Neuronal stem cell (in vitro differentiated cells): ENCODE measurements at places on chromosomes 1 and 21.

GRCh38 chr1:43549921-43550597 lies 19.4 kb downstream of the PTPRF start:
- DNase-seq = peak; percentile 56

DNA sequence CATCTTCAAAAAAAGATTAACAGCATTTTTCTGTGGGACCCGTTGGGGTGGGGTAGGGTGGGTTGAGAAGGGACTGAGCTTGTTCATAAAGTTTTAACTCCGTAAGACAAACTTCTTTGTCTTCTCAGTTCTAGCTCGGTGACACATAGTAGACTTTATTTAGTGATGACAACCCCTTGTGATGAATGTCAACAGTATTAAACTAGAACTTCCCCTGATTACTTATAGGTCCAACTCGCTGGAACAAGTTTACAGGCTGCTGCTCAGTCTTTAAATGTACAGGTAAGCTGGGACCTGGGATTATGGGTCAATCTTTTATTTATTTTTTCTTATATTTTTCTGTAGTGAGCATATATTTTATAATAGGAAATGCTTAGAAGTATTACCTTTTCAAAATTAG lies 148.4 kb downstream of the CD247 start:
- no peak for DNase-seq

DNA sequence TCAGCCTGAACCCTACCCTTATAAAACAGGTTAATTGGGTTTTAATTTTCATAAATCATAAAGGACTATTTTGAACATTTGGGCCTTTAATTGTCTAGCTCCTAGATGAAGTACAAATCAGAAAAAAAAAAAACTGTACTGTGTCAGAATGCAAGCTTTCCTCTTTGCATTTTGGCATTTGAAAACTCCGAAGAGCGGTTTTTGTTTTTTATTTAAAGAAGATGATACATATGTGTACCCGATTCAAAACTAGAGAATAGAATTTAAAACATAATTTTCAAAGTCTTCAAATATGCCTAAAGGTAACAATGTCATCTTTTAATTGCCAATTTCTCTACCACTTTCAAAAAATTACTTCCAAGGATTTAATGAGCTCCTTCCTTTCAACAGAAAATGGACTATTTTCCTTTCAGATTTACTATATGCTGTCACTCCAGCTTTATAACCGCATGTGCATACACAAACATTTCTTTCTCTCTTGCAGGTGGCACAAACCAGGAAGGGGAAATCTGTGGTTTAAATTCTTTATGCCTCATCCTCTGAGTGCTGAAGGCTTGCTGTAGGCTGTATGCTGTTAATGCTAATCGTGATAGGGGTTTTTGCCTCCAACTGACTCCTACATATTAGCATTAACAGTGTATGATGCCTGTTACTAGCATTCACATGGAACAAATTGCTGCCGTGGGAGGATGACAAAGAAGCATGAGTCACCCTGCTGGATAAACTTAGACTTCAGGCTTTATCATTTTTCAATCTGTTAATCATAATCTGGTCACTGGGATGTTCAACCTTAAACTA lies 33.7 kb downstream of the MRPL39 start:
- no peak for DNase-seq

- DNase-seq = no peak
Observed at GRCh38 chr1:78383923-78384322, 106.9 kb upstream of the PTGFR start.

GRCh38 chr1:165632491-165632890 lies 1.5 kb downstream of the MGST3 start:
- DNase-seq = no peak

DNA sequence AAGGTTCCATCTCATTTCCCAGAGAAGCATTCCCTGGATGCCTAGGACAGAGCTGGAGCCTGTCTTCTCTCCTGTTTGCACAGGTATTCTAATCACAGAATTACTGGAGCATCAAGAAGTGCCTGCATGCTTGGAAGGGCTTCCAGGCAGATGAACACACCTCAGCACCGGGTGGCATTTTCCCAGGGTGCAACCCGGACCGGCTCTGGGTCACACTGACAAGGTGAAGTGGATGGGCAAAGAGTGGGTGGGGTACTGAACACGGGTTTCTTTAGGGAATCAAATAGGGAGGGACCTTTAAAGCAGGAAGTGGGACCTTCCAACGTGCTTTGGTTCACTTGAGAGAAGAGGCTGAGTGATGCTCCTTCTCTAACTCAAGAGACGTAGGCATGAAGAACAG lies 7.1 kb upstream of the PEF1 start:
- DNase-seq = no peak

DNA sequence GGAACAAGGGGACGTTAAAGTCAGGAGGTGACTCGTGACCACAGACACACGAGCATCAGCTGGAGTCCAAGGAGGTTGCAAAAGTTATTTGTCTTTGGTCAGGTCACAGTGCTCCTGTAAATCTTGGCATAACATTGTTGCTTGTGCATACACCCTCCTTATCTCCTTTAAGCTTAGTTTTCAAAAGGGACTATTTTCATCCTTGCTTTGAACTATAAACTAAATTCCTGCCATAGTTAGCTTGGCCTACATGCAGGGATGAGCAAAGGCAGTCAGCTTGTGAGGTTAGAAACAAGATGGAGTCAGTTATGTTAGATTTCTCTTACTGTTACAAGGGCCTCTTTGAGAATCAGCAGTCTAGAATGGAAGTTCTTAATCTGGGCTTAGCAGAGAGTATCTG lies 28.0 kb upstream of the FASLG start:
- no peak for DNase-seq

GRCh38 chr1:100950781-100951180 lies 54.9 kb downstream of the SLC30A7 start:
- DNase-seq = peak; percentile 24

DNA sequence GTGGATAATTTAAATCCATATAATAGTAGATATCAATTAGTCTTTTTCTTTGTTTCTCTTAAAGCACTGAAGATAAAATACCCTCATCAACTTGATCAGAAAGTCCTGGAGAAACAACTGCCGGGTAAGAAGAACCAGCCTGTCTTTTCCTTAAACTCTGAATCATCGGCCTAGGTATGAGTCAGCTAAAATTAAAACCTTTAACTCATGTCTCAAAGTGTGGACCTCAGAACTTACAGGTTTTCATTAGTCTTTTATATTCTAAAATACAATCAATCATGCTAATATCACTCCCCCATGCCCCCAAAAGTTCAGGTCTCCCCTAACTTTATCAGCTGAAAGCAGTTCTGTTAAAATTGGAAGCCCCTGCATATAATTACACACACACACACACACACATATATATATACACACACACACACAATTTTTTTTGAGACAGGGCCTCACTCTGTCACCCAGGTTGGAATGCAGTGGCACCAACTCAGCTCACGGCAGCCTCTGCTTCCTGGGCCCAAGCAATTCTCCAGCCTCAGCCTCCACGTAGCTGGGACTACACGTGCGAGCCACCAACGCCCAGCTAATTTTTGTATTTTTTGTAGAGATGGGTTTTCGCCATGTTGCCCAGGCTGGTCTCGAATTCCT lies 61.3 kb downstream of the B3GALNT2 start:
- no peak for DNase-seq

DNA sequence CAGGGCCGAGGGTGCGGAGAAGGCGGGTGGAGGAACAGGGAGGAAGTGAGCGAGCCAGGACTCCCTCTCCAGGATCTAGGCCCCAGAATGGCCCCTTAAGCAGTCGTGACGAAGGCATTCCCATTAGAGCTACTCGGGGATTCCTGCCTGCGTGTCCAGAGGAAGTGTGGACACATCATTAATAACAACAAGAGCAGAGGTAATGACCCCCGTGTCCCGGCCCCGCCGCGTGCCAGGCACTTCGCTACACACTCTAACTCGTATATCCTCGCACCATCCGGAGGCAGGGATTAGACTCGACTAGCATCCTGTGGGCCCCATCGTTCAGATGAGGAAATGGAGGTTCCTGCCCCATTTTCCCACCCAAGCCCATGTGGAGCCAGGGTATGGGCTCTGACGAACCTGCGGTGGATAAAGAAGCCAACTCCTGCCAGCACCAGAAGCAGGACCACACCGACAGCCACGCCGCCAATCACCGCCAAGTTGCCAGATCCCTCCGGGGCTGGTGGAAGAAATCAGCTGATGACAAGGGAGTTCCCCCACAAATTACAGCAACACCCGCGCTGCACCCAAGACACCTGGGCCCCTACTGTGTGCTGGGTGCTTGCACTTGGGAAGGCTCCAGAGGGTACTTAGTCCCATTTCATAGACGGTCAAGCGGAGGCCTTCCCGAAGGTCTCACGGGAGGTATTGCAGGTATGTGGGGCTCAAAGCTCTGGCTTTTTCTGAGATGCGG lies 21.6 kb downstream of the EPHA2 start:
- no peak for DNase-seq

DNA sequence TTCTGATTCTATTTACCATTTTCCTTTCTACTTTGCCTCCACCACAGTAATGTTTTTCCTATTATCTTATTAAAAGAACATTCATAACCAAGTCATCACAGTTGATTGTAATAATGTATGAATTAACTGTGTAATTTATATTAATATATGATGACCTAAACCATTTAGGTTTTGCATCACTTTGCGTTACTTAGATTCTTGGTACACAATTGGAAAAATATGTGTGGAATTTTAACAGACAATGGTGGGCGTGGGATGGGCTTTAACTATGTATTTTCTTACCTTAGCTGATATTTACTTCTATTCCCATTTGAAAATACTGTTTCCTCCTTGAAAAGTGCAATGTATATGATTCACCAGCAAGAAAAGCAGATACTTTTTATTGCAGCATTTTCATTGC lies 3.6 kb downstream of the KRTAP21-3 start:
- DNase-seq = no peak

- DNase-seq = peak; percentile 32
Observed at GRCh38 chr21:36209626-36210171, 53.1 kb downstream of the DOP1B start.

DNA sequence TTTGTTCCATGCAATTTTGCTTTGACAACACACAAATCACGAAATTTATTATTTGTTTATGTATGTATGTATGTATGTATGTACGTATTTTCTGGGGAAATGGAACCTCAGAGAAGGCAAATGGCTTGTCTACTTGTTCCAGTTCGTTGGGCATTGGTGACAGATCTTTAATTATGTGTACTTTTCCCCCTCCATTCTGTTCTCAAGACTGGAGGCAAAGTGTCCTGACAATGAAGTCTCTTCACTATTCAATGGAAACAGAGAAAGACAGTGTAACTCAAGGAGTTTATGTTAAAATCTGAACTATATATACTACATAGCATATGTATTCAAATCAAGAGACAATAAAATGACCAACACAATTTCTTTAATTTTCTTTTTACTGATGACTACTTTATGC lies 245.7 kb upstream of the PTBP2 start:
- no peak for DNase-seq

GRCh38 chr1:216176970-216177369 lies 246.3 kb downstream of the USH2A start:
- no peak for DNase-seq

- no peak for DNase-seq
Observed at GRCh38 chr1:183837062-183837461, 32.1 kb downstream of the RGL1 start.

DNA sequence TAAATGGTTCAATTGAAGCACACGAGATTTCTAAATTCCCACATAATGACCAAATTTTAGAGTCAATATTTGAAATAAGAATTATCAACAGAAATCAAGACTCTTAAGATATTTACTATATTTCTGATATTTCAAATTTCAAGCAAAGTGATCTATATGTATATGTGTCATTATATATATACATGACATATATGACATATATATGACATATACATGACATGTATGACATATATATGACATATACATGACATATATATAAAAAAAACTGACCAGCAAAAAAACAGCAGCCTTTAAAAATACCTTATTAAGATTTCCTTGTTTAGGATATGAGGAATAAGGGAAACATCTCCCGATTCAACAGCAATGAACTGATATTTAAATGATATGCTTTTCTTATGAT lies 266.2 kb downstream of the FAF1 start:
- DNase-seq = no peak

GRCh38 chr21:42649122-42650032 lies 4.0 kb upstream of the PDE9A start:
- no peak for DNase-seq

DNA sequence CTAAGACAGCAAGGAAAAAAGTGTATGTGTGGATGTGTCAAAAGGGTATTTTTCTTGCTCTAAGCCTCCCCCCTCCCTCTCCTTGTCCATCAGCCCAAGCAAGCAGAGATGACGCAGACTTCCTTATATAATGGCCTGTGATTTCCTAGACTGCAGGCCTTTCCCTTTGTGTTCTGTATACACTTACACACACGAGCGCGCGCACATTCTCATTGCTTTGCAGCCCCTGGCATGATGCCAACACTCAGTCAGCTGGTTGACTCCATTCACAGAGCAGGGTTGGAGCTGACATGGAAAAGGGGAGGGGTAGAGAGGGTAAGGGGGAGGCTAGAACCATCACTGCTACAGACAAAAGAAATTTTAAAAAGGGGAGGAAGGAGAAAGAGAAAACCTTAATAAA lies 41.8 kb downstream of the GATAD2B start:
- no peak for DNase-seq

DNA sequence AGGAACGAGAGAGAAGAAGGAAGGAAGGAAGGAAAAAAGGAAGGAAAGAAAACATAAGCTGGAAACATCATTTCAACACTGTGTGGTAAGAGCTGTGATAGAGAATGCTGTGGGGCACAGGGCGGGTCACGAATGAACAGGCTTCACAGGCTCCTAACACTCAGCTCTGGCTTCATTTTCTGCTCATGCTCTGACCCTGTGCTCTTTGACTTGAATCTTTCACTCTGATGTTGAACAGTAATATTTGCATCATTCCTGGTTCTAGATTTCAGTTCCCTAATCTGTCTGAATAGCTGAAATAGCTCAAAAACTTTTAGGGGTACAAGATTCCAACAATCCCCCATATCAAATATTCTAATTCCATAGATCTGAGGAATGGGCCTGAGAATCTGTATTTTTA lies 207.3 kb downstream of the LHX8 start:
- no peak for DNase-seq

- no peak for DNase-seq
Observed at GRCh38 chr1:246306415-246307037, 200.6 kb downstream of the SMYD3 start.

GRCh38 chr21:29418813-29419212 lies 120.1 kb downstream of the BACH1 start:
- DNase-seq = no peak

- no peak for DNase-seq
Observed at GRCh38 chr1:161481624-161482392, 23.4 kb upstream of the FCGR2A start.

DNA sequence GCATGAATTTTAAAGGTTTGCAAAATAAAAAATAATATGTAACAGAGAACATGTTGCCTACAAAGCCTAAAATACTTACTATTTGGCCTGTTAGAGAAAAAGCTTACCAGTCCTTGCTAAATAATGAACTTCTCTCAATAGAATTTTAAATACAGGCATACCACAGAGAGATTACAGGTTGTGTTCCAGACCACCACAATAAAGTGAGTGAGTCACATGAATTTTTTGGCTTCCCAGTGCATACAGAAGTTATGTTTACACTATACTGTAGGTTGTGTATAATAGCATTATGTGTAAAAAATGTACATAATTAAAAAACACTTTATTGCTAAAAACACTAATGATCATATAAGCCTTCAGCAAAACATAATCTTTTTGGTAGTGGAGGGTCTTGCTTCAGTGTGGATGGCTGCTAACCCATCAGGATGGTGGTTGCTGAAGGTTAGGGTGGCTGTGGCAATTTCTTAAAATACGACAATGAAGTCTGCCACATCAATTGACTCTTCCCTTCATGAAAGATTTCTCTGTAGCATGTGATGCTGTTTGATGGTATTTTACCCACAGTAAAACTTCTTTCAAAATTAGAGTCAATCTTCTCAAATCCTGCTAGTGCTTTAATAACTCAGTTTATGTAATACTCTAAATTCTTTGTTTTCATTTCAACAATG lies 48.6 kb downstream of the SCYL3 start:
- DNase-seq = no peak
